Hindlimb muscle (tissue), 1 donor: ENCODE measurements at places on chromosomes 12 and 14. TPM values are rescaled to one million over a fixed set of nuclear protein-coding genes. Genes with fewer than 3 reads are reported as not detected.

The CEP128 gene
- polyA plus RNA-seq = 3.4 TPM

The MGST1 gene
- 14.7 TPM for polyA plus RNA-seq

The AICDA gene
- 0.23 TPM for polyA plus RNA-seq

DNA sequence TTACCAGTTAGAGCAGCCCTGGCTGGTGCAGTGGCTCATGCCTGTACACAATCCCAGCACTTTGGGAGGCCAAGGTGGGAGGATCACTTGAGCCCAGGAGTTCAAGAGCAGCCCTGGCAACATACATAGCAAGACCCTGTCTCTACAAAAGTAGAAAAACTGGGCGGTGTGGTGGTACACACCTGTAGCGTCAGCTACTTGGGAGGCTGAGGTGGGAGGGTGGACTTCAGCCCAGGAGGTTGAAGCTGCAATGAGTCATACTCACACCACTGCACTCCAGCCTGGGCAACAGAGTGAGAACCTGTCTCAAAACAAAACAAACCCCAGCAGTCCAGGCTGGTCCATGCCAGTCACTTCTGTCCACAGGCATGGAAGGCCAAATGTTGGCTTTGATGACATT is 7.4 kb downstream of the COX14 start:
- DNase-seq = no peak

GRCh38 chr12:7142056-7142644 is 12.0 kb downstream of the CLSTN3 start:
- no peak for DNase-seq

- DNase-seq = peak; percentile 73
Observed at GRCh38 chr12:124389138-124389724, 94.3 kb downstream of the RFLNA start.

DNA sequence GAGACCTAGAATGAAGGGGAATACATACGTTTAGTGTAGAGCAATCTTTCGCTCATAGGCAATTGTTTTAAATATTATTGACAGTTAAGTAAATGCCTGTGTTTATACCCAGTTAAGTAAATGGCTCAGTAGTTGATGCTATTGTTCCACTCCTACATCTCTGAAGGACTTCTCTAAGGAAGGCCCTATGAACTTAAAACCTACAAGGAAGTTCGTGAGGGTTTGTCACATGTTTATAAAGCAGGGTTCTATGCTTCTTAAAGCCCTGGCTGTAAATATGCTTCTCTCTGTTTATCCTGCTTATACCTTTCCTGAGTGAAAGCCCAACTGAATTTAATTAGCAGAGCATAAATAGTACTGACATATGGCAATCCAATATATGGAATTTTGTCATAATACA is 282.1 kb upstream of the NPAS3 start:
- DNase-seq = no peak

DNA sequence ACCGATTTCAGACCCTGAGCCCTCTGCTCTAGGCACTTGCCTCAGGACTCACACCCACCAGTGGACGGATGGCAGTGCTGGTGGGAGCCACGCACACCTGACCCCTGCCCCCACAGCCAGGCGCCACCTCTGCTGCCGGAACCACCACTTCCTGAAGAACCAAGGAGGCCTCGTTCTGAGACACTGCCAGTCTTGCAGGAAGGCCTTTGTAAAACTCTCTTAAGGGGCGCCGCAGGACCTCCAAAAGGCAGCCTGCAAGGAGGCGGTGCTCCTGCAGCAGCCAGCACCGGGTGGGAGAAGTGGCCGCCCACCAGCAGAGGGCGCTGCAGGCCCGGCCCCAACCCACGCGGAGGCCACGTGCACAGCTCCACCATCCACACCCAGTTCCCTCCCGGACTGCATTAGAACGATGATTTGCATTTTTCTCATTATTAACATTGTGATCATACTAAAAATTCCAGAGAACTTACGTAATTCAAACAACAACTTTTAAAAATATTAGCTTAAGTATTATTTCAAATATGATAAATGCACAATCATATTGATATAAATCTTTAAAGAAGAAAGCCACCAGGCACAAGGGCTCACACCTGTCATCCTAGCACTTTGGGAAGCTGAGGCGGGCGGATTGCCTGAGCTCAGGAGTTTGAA is 12.8 kb downstream of the STX2 start:
- DNase-seq = no peak

GRCh38 chr12:122097927-122098756 is 19.6 kb downstream of the MLXIP start:
- DNase-seq = peak; percentile 50

- no peak for DNase-seq
Observed at GRCh38 chr12:83954956-83955601, 957.5 kb downstream of the SLC6A15 start.

DNA sequence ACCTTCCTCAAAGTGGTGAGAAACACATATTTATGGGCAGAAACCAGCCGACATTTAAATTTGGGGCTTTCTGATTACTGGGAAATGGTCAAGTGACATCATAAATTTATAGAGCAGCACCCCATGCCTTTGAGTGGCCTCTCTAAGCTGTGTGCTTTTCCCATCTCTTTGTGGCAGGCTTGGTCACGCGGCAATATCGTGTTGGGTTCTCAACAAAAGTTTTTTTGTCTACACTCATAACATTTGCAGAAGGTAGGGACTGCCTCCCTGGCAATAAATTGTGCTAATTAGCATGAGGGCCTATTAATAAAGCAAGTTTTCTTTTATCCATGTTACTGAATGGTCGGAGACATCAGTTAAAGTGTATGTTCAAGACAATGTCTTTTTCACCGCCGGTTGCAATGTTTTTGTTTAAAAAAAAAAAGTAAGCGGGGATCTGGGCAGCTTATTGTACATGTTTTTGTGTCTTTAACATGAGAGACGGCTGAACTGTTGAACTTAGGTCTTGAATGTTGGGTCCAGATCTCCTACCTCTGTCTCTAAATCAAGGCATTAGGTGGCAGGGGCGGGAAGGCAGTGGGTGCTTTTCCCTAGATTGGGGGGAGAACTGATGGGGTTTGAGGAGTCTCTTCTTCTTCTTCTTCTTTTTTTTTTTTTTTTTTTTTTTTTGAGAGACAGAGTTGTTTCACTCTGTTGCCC is 193.3 kb downstream of the PHETA1 start:
- DNase-seq = no peak

DNA sequence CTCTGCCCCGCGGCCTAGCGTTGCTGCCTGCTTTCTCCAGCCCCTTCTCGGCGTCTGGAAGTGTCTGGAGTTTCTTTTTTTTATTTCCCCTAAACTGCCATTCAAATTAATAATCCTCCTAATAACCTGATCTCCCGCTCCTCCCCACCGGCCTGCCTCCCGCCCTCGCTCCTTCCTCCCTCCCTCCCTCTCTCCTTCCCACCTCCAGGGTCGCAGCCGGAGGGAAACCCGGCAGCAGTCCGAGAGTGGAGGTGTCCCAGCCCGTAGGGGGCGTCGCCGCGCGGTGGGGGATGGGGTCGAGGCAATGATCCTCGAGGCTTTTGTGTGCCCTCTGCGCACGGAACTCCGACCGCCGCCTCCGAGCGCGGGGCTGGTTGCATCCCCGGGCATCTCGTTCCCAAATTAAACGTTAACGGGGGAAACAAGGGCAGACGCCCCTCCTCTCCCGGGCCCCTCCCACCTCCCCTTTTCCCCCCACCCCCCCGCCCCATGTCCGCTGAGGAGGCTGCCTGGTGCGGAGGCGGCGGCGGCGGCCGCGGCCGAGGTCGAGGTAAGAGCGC is 1.0 kb upstream of the SOCS2 start:
- peak; percentile 83 for DNase-seq

- no peak for DNase-seq
Observed at GRCh38 chr12:122921917-122922316, 26.0 kb upstream of the VPS37B start.

- DNase-seq = no peak
Observed at GRCh38 chr12:6226679-6227051, 26.5 kb downstream of the CD9 start.

DNA sequence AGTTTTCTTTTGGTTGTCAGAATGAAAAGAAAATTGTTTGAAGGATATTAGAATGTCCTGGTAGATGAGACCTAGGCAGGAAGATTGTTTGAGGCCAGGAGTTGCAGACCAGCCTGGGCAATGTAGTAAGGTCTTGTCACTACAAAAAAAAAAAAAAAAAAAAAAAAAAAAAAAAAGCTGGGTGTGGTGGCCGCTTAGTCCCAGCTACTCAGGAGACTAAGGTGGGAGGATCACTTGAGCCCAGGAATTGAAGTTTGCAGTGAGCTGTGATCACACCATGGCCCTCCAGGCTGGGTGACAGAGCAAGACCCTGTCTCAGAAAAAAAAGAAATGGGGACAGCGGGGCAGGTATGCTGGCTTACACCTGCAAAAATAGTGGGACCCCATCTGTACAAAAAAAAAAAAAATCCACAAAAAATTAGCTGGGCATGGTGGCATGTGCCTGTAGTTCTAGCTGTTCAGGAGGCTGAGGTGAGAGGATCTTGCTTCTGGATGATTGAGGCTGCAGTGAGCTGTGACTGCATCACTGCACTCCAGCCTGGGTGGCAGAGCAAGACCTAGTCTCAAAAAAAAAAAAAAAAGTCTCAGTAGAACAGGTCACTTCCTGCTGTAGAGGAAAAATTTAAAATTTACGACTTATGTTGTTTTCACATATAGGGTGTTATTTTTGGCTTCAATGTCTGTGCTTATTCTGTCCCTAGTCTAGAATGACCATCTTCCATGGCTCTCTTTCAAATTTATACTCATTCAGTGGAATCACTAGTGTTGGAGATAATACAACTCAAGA is 70.7 kb downstream of the PPHLN1 start:
- no peak for DNase-seq

DNA sequence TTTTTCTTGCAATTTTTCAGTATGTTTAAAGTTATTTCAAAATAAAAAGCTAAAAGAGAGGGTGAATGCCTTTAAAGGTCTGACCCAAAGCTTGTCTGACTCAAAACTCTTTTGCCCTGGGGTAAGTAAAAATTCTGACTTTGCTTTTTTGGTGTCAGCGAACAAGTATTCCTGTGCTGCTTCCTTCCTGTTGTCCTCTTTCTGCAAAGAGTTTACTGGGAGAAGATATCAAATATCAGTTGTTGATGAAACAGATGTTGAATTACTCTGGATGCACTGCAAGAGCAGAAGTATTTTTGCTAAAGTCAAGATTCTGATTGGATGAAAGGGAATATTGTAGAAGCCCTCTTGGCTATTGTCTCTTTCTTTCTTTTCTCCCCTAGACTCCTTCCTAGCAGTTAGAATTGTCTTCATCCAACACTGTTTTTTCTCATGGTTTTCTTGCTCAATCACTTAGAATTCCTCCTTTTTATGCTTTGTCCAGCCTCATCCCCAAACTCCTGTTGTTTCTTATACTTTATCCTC is 62.0 kb downstream of the DACT1 start:
- no peak for DNase-seq
